Dorsolateral prefrontal cortex (tissue), 122 donors: ENCODE measurements at places on chromosomes 5 and 9.

- no peak for DNase-seq
Measured at GRCh38 chr5:155222393-155222792, 208.8 kb downstream of the KIF4B start.

DNA sequence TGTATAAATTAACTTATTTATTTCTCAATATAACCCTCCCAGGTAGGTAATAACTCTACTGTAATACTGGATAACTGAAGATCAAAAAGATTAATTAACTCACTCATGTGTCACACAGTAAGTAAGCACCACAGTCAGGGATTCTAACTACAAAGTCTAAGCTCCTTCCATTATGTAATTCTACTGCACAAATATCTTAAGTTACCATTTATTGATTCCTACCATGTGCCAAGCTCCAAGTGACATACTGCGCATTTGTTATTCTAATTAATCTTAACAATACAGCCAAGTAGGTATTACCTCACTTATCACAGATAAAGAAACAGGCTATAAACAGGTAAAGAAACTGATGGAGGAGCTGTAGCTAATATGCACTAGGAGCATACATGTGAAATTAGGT is 58.3 kb downstream of the RANBP6 start:
- no peak for DNase-seq

DNA sequence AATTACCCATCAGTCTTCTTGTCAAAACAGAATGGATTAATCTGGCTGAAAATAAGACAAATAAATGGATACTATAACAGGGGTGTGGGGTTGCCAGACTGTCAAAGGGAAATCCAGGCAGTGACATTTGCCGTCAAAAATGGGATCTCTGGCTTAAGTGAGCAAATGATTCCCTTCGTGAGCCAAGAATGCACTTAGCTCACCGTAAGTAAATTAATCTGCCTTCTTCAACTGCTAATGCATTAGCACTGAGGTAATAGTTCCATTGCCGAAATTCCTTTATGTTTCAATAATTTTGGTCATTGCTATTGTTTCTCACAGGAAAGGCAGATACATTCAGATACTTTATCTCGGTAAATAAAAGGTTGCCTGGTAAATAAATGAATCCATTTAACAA is 377.8 kb downstream of the KIAA0825 start:
- DNase-seq, result no peak

- DNase-seq, result no peak
Measured at GRCh38 chr9:130824643-130825350, 10.3 kb upstream of the ABL1 start.

GRCh38 chr9:5939530-5939929 is 48.8 kb downstream of the MLANA start:
- DNase-seq, result no peak

- DNase-seq, result no peak
Measured at GRCh38 chr5:4553130-4553529, 587.0 kb upstream of the ADAMTS16 start.

DNA sequence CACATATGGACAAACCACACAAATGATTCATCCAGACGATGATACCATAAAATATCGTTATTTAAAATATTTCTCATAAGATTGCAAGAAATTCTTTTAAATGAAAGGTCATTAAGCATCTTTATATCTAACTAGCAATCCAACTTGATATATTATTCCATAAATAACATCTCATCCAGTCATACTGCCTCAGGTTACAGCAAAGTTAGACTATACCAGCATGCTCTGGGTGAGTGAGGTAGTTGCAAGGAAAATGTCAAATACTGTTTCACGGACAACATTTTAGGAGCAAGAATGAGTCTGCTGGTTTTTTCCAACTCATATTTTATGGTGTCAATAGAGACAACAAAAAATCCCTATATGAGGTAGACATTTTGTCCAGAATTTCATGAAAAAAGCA is 200.9 kb upstream of the TRPM3 start:
- no peak for DNase-seq

DNA sequence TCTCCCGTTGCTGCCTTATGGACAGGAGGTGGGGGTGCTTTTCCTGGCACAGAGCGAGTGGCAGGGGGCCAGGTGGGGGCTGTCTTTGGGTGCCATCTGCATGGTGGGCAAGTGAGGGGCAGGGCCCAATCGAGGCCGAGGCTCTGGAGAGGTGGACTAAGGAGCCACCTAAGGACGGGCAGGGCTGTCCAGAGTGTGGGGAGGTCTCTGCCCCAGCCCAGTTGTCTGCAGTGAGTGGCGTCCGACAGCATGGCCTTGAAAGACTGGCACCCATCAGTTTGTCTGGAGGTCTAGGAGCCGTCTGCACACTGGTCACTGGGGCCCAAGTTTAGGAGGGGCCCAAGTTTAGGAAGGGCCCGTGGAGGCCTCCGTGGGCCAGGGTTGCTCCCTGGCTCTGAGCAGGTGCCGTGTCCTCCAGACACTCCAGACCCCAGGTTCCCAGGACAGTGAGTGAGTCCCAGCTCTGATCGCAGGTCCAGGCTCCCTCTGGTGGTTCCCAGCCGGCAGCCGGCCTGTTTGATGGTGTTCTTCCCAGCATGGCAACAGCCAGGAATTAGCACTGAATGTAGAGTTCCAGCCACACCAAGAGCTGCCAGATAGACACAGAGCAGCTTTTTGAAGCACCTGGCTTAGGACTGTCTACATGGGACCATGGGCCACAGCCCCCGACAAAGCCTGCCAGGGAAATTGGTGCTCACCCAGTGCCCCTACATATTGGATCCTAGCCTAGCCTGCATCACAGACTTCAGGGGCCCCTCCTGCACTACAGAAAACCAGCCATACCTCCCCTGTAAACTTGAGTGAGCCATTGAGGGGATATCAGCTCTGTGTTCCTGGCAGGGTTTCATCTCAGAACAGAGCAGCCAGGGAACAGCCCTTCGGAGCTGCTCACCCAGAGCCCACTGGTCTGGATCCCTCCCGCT is 120.9 kb downstream of the WNK2 start:
- DNase-seq, result peak; percentile 56

DNA sequence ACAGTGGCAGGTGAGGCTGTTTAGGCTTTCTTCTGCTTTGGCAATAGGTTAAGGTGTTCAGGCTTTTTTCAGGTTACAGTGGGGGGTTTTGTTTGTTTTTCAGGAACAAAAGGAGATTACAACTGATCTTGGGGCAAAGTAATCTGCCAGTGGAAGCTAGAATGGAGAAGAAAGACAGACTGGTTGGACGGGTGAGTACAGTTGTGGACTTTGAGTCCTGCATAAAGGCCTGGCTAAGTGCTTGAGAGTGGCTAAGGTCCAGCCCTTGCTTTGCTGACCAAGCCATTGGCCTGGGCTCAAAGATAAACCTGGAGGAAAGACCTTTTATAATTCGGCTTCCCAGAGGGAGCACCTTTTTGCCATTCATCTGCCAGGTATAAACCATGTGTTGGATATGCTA is 63.1 kb downstream of the MTMR12 start:
- no peak for DNase-seq

DNA sequence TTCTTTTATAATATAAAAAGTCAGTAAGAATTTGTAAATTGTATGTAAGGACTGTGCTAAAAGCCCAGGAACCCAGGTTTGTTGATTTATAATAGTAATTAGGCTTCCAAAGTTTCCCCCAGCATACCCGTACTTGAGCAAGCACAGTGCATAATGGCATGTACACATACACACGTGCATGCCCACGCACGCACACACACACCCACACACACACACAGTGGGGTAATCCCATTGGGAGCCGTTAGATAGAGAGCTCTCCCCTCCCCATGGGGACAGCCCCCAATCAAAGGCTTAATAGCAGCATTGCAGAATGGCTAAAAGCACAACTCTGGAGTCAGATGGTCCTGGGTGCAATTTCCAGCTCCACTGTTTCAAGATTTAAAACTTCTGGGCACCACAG is 319.7 kb upstream of the RFX3 start:
- no peak for DNase-seq

DNA sequence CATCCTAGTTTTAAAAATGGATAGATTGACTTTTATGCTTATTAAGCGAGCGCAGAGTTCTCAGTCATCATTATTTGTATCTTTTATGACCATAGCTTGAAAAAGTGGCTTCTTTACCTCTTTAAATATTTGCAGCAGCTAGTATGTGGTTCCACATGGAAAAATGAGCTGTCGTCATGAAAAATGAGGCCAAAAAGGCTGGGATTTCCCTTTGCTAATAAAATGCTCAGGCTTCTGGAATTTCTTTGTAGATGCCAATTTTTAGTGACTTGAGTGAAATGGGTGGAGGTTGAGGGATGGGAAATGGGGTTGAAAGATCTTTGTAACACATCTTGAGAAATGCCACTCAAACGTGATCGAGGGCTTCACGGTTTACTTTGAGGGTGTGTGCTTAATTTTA is 35.2 kb downstream of the RAI14 start:
- DNase-seq, result no peak

DNA sequence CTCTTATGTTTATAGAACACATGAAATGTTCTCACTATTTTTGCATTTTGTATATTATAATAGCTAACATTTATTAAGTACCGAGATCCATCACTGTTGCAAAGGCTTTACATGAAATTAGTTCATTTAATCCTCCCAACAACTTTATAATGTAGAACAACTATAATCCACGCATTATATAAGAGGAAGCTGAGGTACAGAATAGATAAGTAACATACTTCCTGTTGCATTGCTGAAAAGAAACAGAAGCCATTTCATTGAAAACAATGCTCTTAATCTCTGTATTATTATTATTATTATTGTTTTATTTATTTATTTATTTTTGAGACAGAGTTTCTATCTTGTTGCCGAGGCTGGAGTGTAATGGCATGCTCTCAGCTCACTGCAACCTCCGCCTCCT is 7.9 kb upstream of the INSYN2B start:
- DNase-seq, result no peak

GRCh38 chr5:153671653-153672346 is 181.3 kb downstream of the GRIA1 start:
- DNase-seq, result no peak

- no peak for DNase-seq
Measured at GRCh38 chr5:10583663-10584572, 20.0 kb downstream of the ANKRD33B start.
